Stimulated activated CD4-positive, alpha-beta T cell treated with anti-CD3 and anti-CD28 coated beads, Interleukin-4, amount 100 ng/mL, for 1 hour (primary cell): ENCODE measurements at places on chromosomes 7 and 10.

DNA sequence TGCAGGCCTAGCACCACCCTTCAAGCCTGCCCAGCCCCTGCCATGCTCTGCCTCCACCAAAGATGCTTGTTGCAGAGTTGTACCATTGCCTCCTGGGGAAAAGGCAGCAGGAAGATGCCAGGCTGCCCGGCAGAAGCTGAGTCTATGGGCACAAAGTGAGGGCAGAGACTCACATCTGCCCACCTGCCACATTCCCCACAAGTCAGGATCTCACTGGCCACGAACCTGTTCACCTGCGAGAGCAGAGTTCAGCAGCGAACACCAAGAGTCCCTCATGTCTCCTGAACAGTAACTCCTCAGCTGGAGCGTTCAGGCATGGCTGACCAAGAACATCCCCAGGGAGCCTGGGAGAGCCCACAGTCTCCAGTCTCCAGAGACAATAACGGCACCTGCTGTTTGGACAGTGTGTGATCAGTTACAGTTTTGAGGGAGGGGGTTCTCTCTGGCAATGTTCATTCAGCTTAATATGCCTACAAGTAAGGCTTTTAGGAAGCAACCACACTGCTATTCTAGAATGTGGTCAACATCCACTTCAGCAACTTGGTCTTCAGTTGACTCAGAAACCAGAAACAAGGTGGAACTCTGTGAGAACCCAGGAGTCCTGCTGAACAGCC lies 78.5 kb downstream of the GRID1 start:
- no peak for DNase-seq

GRCh38 chr10:117578999-117579590 lies 36.5 kb downstream of the EMX2 start:
- DNase-seq = no peak

DNA sequence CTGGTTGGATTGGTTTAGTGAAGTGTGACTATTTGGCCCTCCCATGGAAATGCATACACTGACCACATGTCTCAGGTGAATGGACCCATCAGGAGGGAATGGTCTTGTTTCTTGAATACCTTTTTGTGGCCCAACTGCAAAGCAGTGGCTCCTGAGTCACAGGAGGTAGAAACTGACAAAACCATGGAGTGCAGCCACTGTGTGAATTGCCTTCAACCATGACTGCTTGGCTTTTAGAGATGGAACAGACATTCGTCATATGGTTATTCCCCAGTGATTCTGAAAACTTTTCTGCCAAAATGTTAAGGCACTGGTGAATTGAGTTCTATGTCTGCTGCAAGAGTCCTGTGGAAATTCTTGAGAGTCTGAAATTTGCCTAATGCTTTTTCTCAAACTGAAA lies 64.7 kb downstream of the CDK14 start:
- DNase-seq = no peak

GRCh38 chr7:88322151-88322550 lies 15.5 kb upstream of the STEAP4 start:
- DNase-seq = no peak

DNA sequence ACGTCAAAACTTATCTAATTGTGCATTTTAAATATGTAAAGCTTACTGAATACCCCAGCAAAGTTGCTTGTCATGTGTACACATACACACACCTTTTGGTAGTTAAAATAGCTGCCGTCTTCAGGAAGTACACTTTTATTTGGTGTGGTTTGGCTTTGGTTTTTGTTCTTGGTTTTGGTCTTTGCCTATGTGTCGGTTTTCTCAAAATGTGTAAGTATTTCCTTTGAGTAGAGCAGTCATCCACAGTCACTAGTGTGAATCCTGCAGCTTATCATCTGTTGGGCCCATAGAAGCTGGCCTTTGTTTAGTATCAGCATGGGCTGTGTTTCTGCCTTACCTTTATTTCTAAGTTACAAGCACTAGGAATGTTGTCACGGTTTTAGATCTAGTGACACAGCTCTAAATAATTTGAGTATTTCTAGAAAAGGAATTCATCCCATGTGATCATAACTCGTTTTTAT lies 35.3 kb downstream of the NET1 start:
- no peak for DNase-seq

GRCh38 chr10:70662362-70663220 lies 9.7 kb upstream of the ADAMTS14 start:
- no peak for DNase-seq

DNA sequence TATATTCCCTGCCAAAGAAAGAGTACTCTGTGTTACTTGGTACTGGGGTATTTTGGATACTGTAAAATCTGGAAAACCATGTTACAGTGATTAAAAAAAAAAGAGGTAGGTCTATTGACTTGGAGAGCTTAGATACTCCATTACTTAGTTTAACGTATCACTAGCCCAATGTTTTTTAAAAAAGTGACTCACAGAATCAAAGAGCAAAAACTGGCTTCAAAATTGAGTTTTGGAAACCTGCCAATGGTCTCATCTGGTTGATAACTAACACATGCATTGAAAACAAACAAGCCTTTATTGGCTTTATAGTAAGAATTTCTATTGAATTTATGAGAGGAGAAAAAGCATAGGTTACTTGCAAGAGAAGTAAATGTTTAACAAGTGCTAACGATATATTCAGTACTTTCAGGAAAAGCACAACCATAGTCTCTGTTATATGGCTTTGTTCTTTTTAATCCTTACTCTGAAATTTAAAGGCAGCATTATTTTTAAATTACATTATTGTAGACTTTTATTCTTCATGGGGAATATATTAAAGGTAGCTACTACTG lies 563.3 kb upstream of the SORCS1 start:
- DNase-seq = no peak

DNA sequence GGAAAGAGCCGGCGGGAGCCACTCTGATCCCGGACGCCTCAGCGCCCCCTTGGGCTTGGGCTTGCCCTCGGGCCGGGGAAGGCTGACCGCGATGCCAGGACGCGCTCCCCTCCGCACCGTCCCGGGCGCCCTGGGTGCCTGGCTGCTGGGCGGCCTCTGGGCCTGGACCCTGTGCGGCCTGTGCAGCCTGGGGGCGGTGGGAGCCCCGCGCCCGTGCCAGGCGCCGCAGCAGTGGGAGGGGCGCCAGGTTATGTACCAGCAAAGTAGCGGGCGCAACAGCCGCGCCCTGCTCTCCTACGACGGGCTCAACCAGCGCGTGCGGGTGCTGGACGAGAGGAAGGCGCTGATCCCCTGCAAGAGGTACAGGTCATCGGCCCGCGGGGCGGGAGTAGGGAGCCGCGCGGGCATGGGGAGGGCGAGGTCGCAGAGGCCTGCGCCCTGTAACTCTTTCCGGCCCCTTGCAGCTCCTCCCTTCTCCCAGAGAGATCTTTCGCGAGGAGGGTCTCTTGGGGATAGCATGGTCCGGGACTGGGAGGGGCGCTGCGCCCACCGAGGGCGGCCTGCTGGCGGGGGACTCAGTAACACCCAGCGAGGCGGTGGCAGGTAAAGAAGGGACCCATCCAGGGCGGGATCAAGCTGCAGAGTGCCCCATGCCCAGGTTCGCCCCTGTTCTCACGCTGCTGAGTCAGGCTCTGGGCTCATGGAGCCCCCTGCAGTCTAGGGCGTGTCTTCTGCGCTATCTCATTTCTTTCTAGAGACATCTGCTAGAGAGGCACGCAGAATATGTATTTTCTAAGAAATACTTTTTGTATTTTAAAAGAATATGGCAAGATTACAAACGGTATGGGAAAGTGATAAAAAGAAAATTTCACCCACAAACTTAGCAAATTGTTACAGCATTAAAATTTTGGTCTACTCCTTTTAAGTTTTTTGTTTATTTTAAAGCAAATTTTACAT lies 687 bp downstream of the EPDR1 start:
- peak; percentile 15 for DNase-seq

GRCh38 chr7:69203871-69204270 lies 394.4 kb upstream of the AUTS2 start:
- DNase-seq = no peak

DNA sequence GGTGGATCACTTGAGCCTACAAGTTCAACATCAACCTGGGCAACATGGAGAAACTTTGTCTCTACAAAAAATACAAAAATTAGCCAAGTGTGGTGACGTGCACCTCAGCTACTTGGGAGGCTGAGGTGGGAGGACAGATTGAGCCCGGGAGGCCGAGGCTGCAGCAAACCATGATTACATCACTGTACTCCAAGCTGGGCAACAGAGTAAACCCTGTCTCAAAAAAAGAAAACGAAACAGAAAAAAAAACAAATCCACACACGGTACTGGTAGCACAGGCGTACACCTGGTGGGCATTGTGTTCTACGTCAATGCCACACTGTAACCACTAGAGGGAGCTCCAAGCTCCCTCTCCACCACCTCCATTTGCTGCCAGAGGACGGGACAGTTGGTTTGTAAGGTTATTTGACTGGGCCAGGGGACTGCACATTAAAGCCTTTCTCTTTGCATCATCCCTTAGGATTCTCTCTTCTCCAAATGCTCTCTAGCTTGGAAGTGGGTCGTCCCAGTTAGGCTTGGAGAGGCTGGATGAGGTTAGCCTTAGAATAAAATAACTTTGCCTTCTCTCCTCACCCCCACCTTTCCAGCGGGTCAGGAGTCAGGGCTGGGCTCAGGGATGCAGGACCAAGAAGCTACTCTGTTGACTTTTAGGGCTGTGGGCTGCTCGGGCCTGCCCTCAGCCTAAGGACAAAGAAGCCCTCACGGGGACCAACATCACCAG lies 130.8 kb downstream of the SORBS1 start:
- peak; percentile 16 for DNase-seq

DNA sequence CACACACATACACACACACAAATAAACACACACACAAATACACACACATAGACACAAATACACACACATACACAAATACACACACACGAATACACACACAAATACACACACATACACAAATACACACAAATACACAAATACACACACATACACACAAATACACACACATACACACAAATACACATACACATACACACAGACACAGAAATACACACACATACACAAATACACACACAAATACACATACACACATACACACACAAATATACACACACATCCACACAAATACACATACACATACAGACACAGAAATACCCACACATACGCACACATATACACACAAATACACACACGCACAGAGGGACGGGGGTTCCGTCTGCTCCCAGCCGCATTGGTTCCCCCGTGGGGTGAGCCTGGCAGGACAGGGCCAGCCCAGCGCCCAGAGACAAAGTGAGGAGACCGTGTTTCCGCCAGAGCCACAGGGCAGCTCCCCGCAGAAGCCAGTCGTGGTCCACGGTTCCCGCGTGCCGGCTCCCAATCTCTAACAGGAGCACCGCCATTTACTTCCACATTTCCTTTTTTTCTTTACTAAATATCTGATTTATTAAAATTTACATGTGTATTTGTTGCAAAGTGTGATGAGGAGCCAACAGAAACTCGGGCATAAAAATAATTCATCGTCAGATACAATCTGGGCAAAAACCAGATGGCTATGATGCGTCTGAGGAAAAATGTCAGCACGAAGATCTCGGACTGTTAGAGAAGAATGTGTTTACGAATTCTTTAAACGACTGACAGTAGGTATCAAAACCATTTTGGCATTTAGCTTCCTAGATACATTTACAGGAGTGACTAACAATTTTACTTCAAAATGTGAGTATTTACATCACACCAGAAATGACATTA lies 3.1 kb upstream of the KNDC1 start:
- DNase-seq = no peak

DNA sequence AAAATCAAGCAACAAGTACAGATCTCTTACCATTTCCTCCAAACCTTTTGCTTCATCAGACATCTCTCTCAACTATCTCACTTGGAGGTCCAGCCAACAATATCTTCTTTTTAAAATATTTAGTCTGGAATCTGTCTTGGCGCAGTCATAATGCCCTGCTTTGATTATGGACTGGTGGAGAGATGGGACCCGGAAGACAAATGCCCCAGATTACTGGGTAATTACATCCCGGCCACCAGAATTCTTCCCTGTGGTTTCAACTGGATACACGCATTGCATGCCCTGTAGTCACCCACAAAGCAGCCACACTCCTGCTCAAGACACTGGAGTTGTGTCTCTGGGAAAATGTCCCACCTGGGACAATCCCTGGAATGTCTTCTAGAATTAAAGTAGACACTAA lies 65.5 kb downstream of the BPGM start:
- no peak for DNase-seq

- DNase-seq = no peak
Observed at GRCh38 chr10:59711871-59712494, 2.3 kb upstream of the SLC16A9 start.

- DNase-seq = no peak
Observed at GRCh38 chr7:92969061-92969460, 132.7 kb upstream of the CDK6 start.

DNA sequence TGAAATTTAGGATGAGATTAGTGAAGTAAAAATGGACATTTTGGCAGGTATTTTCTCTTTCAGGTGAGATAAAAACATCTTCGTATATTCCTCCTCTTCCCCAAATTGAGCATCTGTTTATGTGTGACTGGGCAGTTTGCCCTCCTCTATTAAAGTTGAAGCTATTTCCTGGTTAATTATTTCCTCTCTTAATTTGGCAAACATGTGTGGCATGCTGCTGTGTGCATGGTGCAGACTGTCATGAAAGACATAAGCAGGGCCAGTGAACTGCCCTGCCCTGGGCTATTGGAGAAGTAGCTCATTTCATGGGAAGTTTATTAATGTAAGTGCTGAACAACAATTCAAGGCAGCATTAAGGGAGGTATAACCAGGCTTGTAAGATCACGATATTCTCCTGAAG lies 52.6 kb downstream of the EVX1 start:
- DNase-seq = no peak

DNA sequence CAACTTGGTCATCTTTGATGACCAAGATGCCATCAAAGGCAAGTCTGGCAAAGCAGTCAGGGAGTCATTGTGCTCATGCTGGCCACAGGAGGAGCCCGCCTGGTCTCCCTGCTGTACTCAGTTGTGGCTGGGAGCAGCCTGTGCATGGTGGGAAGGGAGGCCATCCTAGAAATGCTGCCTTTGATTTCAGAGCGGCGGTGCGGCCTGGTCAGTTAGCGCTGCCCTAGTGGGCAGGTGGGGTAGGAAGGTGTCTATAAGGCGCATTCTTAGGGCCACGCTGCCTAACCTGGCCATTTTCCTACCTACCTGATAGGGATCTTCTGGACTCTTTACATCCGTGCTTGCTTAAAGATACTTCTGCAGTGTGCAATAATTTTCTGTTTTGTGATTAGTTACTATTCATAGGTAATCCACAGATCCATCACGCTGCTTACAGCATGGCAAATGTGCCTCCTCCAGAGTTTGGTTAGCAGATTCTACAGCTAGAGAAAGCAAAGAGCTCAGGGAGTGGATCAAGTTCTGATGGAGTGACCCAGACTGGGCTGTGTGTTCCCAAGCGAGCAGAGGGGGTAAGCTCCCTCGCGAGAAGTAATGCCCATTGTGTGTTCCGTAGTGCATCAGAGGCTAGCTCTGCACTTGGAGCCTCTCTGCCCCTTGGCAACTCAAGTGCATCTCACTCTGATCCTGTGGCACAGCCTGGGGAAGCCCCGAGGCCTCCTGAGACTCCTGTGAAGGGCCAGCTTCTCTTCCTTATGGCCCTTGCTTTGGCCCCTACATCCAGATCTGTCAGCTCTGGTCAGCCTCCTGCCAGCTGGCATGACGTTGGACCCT lies 970.1 kb upstream of the ZNF722 start:
- no peak for DNase-seq

- no peak for DNase-seq
Observed at GRCh38 chr10:56567580-56567979, 206.5 kb upstream of the ZWINT start.
